ENCODE measurements at places on chromosomes 13 and 19.

DNA sequence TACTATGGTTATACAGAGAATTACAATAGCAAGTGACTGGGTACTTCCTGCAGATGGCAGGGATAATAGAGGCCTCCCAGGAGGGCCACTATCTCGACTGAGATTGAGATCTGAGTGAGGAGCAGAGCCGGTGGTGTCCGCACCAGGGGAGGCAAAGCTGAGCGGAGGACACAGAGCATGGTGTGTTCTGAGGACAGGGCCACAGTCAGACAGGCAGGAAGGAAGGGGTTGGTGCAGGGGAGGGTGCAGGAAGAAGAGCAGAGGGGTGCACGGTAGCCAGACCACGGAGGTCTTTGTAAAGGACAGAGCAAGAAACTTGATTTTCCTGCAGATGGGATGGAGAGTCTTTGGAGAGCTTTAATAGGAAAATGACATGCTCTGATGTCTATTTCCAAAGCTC is 152.4 kb downstream of the SHISA2 start:
- no peak for DNase-seq

GRCh38 chr13:100298691-100299090 is 209.8 kb downstream of the PCCA start:
- DNase-seq, result no peak

DNA sequence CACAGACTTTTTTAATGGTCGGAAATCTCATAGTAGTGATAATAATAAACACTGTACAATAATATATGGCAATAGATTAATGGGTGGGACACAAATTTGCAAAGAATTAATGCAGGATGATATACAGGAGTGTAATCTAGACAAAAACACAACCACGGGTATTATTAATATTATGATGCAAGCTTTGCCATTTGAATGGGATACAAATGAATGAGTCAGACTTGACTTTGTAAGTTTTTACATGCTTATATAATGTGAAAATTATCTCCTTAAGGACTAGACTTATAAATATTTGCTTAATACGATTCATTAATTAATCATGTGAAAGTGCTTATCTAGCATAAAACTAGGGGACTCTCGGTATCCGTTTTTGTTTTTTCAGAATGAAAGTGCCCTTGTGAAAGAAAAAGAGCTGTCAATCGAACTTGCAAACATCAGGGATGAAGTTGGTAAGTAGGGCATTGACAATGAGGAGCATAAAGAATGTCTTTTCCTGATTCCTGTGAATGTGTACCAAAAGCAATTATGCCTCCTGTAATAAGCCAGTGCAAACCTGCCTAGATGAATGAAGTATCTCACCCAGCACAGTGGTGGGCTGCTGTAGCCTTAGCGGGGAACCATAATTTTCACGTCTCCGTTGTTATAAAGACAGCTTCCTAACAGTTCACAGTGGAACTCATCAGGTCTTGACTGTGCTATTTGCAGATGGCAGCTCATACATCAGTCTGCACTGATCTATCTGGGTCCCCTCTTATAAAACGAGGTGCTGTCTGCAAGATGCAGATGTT is 155.7 kb downstream of the SLC7A1 start:
- DNase-seq, result no peak

- no peak for DNase-seq
These were observed at the start of gene EPS8L1 for GRCh38 chr19:55075371-55075998. EPS8L1 (plus strand) TSS chr19:55075869; CDS start chr19:55076445, 576 bp downstream.

GRCh38 chr13:94859278-94859691 is 146.9 kb upstream of the SOX21 start:
- DNase-seq, result no peak

GRCh38 chr13:111552891-111553655 is 232.6 kb downstream of the TEX29 start:
- no peak for DNase-seq

GRCh38 chr13:63696055-63696454 is 2280.4 kb upstream of the PCDH20 start:
- DNase-seq, result no peak

GRCh38 chr19:19650331-19650730 is 6.9 kb upstream of the GMIP start:
- DNase-seq, result no peak

DNA sequence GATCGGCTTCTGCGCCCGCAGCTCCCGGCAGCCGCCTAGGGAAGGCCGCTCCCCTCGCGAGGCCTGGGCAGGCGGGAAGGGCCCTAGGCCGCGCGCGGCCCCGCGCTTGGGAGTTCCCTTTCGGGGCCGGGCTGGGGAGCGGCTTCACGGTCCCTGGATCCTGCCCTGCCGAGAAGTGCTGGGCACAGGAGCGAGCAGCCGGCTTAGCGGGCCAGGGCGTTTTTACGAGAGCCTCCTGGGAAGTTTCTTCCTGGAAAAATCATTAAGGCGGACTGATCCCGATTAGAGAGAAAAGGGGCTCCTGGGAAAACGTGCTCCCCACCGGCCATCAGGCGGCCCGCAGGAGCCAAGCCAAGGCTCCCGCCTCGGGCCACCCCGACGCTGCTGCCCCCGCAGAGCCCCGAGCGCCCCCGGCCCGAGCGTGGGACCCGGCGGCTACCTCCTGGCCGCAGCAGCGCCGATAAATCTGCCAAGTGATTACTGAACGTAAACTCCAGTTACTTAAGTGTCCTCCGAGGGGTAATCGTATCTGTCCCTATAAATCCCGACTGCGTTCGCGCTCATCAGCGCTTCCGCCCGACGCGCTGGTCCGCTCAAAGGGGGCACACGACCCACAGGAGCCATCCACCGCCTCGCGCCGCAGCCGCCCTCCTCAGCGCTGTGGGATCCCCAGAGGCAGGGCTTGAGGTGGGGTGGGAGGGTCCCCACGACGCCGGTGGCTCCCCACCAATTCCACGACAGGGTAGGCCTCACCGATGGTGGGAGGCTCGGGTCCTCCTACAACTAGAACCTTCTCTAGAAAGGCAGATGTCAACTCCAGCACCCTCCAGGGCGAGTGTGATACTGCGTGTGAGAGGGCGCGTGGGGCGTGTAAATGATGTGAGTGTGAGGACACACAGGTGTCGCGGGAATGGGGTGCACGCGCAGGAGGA is 2.8 kb downstream of the ZIC5 start:
- no peak for DNase-seq

DNA sequence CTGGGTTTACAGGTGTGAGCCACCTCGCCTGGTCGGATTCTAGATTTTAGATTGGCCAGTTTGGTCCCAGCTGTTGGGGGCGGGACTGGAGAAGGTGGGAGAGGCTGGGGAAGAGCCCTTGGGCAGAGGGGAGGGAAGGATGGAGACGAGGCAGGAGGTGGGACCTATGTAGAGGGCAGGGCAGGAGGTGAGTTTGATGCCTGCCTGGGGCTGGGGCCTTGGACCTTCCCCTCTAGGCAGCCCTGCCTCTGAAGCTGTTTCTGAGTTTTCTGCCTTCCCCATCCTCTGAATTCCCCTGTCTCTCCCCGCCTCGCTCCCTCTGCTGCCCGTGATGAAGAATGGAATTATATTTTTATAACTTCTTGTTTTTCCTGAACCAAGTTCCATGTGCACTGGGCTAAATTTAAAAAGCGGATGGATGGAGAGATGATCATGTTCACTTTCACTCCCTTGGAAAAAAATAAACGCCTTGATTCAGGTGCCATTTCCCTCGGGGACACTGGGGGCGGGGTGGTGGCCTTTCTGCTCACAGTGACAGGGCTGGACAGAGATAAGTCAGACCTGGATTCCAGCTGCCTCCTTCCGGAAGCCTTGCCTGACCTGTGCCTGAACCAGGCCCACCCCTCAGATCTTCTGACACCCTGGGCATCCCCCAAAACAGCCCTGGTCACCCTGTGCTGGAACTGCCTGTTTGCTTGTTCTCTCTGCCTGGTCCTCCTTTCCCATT is 16.5 kb upstream of the TNFAIP8L1 start:
- no peak for DNase-seq

GRCh38 chr13:29510651-29511084 is 84.8 kb downstream of the SLC7A1 start:
- no peak for DNase-seq

DNA sequence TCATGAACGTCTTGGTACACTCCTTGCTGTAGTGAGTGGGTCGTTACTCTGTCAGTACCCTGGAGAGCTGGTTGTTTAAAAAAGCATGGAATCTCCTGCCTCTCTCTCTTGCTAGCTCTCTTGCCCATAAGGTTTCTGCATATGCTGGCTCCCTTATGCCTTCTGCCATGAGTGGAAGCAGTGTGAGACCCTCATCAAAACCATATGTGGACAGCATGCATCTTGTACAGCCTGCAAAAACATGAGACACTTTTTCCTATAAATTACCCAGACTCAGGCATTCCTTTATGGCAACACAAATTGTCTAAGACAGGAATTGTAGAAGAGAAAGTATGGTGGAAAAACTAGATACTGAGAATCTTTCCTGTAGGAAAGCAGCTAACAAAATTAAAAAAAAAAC is 516.3 kb downstream of the SLITRK6 start:
- no peak for DNase-seq

DNA sequence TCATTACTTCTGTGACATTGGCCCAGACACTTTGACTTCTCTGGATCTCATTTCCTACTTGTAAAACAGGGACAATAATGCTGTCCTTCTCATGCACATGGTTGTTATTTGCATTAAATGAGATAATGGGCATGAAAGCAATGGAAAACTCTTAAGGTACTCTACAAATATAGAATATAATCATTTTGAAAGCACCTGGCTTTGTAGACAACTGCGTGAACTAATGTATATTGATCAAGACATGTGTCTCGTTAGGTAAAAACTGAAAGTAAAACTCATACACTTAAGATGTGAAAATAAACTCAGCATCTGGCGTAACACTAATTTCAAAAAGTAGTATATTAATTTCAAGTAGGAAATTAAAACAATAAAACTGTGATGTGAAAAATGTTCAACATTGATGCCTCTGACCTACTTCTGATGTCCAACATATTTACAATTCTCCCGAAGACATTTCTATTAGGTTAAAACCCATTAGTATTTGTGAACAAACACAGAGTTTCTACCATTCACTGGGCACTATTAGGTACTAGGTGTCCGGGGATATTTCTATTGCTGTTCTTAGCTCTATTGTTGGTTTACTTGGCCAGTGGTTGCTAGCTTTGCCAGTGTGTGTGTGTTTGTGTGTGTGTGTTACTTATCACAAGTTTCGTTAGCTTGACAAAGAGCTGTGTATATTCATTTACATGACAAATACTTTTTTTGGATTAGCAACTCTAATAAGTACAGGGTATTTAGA is 220.5 kb downstream of the KCNRG start:
- no peak for DNase-seq

DNA sequence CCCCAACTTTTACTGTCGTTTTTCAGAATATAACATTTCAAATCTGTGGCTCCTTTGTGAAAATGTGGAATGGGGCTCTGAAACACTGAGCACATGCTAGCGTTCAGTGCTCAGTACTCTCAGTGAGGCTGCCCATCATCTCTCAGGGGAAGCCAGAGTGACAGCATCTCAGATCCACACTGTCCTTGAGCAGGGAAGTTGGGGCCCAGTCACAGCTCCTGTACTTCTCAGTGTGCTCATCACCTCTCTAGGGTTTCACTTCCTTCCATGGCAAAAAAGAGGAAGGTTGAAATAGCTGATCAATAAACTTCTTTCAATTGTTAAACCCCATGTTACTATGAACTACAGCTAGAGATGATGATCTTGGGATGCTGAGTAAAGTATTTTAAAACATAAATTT is 565.9 kb upstream of the SPRY2 start:
- no peak for DNase-seq

DNA sequence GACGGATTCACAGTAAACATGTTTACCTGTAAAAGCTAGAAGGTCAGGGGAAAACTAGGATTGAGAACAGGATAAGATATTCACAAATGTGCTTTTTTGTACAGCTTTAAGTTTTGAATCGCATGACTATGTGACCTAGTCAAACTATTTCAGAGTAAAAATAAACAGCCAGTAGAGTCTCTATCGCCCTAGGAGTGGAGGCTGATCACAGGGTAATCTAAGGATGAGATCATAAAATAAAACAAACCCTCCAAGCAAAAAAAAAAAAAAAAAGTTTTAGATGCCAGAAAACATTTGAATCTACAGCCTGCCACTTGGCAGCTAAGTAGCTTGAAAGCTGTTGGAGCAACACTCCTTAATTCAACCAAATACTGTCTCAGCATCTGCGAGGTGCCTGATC is 26.8 kb downstream of the ZNF350 start:
- no peak for DNase-seq

GRCh38 chr13:112756967-112757758 is 67.3 kb downstream of the ATP11A start:
- no peak for DNase-seq

GRCh38 chr13:20989656-20990321 is 71.6 kb downstream of the LATS2 start:
- DNase-seq, result no peak

GRCh38 chr13:76667551-76667950 is 218.7 kb downstream of the KCTD12 start:
- no peak for DNase-seq

Data from stimulated activated CD4-positive, alpha-beta T cell treated with anti-CD3 and anti-CD28 coated beads, Interleukin-15, amount 100 ng/mL, for 24 hours (primary cell).